Left cardiac atrium (tissue), 4 donors: ENCODE measurements at places on chromosomes 5 and 9. TPM values are rescaled to one million over a fixed set of nuclear protein-coding genes. Genes with fewer than 3 reads are reported as not detected.

Gene LCN6
- total RNA-seq, result 18.2 TPM

GRCh38 chr5:178785999-178786398 is 55.5 kb upstream of the ZNF354A start:
- no peak for DNase-seq

Gene FOXD4L5
- not detected for total RNA-seq

GRCh38 chr5:157912621-157913325 is 53.8 kb upstream of the CLINT1 start:
- no peak for DNase-seq

- DNase-seq, result no peak
These were observed 39.5 kb downstream of the LARP1 start for GRCh38 chr5:154794525-154795234.

- DNase-seq, result no peak
These were observed 56.8 kb downstream of the ARHGEF37 start for GRCh38 chr5:149638136-149638535.

Gene OTP
- total RNA-seq, result not detected

Gene ZNF169
- 3.1 TPM for total RNA-seq

DNA sequence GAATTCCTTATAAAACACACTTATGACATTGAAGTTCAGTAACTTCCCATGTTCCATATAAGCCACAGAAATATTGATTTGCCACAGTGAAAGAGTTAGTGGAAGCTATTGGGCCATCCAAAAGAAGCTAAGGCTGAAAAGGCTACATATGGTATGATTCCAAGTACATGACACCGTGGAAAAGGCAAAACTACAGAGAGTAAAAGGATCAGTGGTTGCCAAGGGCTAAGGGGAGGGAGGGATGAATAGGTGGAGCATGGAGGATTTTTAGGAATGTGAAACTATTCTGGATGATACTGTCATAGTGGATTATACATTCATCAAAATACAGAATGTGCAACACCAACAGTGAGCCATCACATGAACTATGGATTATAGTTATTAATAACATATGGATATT is 109.7 kb downstream of the F2RL2 start:
- DNase-seq, result no peak

Gene SLC35A4
- 70.3 TPM for total RNA-seq

DNA sequence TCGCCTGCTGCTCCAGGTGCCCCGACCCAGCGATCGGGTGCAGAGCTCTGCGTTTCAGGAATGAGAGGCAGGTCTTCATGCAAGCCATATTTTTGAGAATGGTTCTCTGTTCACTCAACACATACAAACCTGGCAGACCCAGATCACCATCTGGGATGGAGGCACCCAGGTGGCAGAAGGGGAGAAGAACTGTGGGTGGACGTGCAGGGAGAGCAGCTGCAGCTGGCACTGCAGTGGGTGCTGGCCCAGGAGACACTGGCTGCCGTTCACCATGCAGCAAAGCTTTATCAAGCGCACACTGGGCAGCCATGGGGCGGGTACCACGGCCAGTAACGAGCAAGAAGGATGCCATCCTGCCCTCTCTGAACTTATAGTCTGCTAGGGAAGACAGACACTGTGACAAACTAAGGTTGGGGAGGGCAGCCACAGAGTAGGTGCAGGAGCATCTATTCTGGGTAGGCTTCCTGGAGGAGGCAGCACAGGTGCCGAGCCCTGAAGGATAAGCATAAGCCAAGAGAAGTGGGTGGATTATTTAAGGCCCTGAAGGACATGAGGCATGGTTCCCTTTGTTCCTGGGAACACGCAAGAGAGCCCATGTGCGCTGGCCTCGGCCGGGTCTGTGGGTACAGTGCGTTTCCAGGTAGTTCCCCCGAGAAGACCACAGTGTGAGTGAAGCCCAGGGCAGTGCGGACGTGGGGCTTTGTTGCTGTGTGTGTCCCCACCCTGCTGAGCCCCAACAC is 46.2 kb upstream of the FCN2 start:
- no peak for DNase-seq

Gene PCDHGB2
- 5.4 TPM for total RNA-seq

- DNase-seq, result no peak
These were observed 90.3 kb downstream of the MACROH2A1 start for GRCh38 chr5:135308752-135309151.

Gene SHISAL2B
- not detected for total RNA-seq

- no peak for DNase-seq
These were observed 4.3 kb downstream of the RAI14 start for GRCh38 chr5:34660444-34660843.

DNA sequence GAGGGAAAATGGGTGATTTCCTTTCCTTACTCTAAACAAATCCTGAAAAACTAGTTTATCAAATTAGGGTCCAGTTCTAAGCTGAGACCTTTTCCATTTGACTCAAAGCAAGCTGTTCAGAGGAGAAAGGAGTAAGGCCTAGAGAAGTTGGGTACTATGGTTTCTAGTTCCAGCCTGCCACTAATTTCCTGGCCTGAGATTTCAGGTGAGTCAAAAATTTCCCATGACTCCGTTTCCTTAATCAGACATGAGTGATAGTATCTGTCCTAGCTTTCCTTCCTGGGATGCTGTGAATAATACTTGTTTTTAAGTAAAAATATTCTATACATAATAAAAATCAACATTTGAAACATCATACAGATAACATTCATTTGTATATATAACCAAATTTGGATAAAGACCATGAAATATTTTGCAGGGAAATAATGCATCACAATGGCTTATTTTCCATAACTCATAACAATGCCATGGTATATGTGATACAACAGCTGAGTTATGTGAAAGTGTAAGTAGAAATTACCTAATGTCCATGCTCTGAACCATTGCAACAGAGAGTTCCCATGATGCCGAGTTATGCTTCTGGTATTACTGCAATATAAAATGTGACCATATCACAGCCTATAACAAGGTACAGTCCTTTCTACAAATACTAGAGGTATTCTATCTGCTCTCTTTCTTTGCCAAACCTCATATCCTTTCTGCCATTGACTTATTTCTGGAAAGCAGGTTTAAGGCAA is 142.7 kb downstream of the MLLT3 start:
- no peak for DNase-seq

DNA sequence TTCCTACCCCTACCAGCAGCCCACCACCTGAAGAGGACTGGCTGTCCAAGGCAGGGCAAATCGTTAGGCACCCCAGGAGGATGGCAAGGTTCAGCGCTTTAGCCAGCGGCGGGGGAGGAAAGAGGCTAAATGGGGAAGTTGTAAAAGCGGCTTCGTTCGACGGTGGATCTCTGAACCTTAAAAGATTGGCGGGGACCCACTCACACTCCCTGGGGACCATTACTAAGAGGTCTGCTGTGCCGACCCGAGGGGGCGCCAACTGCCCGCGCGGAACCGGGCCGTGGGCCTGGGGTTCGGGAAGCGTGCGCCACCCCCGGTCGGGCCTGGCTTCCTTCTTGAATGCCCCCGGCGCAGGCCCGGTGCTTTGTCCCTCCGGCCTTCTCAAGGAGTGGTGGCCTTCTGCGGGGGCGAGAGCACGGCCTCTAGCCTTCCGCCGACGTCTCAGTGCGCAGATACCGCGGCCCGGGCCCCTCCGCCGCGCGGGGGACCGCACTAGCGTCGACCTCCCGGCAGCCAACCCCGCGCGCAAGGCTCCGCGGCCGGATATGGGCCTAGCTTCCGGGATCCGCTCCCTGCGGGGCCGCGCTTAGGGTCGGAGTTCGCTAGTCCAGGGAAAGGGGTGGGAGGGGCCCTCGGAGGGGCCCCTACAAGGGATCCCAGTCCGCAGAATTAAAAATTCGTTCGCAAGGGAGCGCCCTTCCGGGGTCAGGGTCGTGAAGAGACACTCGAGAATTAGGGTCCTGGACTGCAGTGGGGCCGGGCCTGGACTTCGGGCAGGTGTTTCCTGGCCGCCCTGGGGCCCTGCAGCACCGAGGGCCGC is 10.5 kb downstream of the NR2F1-AS1 start:
- no peak for DNase-seq

Gene FAM120AOS
- 34.5 TPM for total RNA-seq

- no peak for DNase-seq
These were observed 1.8 kb downstream of the PLAC8L1 start for GRCh38 chr5:146103594-146103993.

- no peak for DNase-seq
These were observed 89.5 kb upstream of the TTC23L start for GRCh38 chr5:34749431-34749873.

- no peak for DNase-seq
These were observed 63.4 kb upstream of the SREK1 start for GRCh38 chr5:66080664-66081063.

Gene DMRTA1
- total RNA-seq, result 0.26 TPM

DNA sequence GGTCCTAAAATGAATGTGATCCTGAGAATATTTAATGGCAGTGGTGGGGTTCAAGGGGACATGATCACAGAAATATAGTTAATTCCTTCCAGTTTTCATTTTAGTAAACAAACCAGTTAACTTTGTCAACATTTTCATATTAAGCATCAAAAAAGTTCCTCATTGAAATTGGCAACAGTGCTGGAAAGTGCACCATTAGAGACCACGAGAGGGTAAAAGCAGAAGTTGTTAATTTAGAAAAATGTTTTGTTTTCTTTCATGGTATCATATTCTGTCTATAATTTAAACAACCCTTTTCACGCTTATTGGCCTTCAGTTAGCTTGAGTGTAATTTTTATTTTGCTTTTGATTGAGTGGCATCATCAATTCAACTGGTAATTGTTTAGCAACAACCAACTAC is 11.9 kb downstream of the GIN1 start:
- no peak for DNase-seq

DNA sequence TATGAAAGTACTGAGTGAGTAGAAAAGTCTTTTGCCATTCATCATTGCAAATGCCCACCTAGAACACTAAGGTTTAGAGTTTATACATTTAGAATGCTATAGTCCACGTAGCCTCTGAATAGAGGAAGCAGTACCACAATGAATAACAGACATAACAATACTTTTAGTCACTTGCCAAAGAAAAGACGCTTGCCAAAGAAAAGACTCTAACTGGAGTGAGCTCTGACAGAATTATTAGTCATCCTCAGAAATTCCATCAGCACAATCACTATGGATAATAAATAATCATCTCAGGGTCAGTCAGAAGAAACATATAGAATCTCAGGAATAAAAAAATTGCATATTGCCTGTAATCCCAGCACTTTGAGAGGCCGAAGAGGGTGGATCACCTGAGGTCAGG is 168.5 kb upstream of the TARS1 start:
- no peak for DNase-seq

DNA sequence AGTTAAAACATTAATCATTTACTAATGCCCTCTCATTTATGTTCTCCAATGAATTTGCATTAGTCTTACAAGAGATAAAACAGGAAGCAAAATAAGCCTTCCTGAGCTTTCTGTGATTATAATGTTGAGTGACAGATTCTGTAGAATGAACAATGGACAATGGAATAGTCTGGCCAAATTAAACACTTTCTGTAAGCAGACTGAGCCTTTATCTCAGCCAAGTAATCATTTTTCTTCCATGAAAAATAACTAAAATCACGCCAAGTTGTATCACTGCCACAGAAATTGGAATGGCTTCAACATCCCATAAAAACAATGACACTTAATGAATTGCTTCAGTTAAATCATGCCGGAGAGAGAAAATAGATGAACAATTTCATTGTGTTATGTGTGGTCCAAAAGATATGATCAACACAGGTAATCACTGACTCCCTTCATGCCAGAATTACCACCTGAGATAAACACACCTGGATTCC is 63.0 kb downstream of the TSSK1B start:
- DNase-seq, result no peak

- peak; percentile 70 for DNase-seq
These were observed 17.7 kb upstream of the RNF180 start for GRCh38 chr5:64147849-64148441.

Gene SLC34A3
- not detected for total RNA-seq

GRCh38 chr5:144504929-144505577 is 334.4 kb downstream of the KCTD16 start:
- no peak for DNase-seq

DNA sequence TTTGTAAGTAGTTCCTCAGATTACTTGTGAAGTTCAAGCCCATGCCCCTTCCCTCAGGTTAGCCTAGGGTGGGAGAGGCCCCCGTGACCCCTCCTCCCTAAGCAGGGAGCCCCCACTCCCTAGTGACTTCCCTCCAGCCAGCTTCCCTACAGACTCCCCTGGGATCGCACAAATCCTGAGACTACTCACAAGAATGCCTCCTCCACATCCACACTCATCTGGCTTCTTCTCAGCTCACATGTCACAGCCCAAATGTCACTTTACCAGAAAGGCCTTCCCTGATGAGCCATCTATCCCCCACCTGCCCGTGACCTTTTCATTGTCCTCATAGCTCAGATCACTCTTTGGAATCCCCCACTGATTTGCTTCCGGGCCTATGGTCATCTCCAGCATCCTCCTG is 96.7 kb upstream of the ARAP3 start:
- DNase-seq, result no peak

Gene SSBP2
- total RNA-seq, result 37.7 TPM

- DNase-seq, result no peak
These were observed 451.4 kb downstream of the CTNND2 start for GRCh38 chr5:11452852-11453251.

- DNase-seq, result no peak
These were observed 38.2 kb upstream of the TEX48 start for GRCh38 chr9:114720086-114720676.

Gene GARIN3
- total RNA-seq, result not detected

DNA sequence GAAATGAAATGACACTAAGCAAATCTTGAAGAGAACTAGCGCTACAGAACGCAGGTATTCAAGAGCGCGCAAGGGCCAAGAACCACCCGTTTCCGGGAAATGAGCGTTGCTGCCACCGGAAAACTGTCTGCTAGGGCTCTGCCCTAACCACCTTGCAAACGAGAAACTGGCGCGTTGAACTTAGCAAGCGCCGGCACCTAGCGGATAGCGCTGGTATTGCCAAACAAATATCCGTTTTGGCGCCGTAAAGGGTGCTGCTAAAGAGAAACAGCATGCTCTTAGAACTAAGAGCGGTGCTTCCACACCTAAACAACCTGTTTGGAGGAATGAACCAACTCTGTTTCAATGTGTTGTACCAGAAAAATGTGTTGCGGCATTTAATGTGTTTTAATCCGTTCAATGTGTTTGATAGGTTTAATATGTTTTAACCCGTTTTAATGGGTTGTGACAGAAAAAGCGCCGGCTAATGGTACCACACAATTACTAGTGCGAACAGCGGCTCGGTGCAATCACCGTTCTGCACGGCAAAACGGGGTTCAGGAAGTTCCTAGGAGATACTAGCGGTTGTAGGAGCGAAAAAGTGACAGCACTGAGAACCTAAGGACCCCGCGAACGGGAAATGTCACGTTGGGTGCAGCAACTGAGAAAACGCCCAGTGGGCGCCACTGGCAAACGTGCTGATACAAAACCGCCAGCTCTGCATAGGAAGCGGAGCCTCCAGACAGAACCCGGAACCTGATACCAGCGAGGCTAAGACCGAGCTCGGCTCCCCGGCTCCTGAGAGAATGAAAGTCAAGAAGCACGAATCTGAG is at the start of gene ANXA2R:
Gene ANXA2R, minus strand, starts transcription at position 33 of the 812 bp plus-strand sequence. CDS start 273 bp downstream, outside the sequence.
- DNase-seq, result peak; percentile 87

Gene GMCL2
- not detected for total RNA-seq

GRCh38 chr9:93826209-93826608 is 128.9 kb downstream of the BARX1 start:
- no peak for DNase-seq

- DNase-seq, result no peak
These were observed 25.8 kb downstream of the CAST start for GRCh38 chr5:96687812-96688453.

GRCh38 chr9:114140850-114141249 is 14.5 kb upstream of the COL27A1 start:
- DNase-seq, result no peak

GRCh38 chr5:55483885-55484284 is 50.9 kb downstream of the PLPP1 start:
- no peak for DNase-seq

GRCh38 chr9:90629991-90630390 is 12.6 kb downstream of the DIRAS2 start:
- no peak for DNase-seq

- DNase-seq, result no peak
These were observed 44.0 kb downstream of the LYRM7 start for GRCh38 chr5:131214609-131215227.
